ENCODE measurements at places on chromosomes 1 and 21.
A peak's percentile ranks its signal among the peaks of the same experiment; 100 is the strongest.

DNA sequence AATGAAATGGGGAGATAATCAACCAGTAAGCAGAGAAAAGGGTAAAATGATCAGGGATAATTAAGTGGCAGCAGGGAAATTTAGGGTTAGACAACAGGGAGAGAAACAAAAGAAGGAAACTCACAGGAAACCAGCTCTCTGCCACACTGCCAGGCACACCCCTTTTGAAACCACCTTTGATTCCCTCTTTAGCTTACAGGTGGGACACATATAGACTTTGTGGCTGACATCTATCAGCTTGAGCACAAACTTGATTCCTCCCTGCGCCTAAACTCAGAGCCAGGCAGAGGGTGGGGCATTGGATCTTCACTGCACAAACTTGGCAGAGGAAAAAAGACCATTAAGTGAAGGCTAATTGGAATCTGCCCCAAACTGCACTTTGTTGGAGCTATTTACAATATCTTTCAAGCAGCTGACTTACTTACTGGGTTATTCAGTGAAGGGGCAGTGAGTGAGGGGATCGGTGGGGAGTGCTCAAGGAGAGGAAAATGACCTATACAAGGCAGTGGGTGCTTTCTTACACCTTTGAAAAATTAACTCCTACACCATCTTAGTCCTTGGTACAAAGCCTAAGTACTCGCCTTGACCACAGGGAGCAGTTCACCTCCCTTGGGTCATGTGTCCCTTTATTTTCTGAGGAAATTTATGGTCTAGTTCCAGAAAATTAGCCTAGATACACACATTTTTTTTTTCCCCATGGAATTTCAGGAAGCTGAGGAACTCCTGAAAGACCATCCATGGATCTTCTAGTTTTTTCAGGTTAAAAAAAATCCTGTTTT is 60.2 kb downstream of the PBX1 start:
- no peak for DNase-seq

- no peak for DNase-seq
Measured at GRCh38 chr1:91744953-91745639, 140.9 kb downstream of the TGFBR3 start.

- no peak for DNase-seq
Measured at GRCh38 chr1:244337839-244338238, 113.9 kb downstream of the ADSS2 start.

DNA sequence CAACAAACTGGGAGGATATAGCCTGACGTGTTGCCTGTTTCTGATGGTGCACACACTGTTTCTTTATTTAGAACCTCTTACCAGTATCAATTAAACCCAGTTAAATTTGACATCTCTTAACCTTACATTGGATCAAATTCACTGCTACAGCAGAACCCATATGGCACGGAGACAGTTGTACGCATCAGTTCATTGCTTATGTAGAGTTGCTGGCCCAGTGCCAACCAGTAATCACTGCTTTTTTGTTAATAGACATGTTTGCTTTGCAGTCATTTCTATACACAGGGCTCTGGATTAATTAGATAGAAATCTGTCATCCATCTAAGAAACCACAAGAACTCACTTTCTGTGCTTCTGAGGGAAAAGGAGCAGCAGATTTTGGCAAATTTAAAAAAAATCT is 154.0 kb downstream of the RWDD3 start:
- no peak for DNase-seq

- no peak for DNase-seq
Measured at GRCh38 chr1:35932941-35933340, 2.0 kb downstream of the AGO3 start.

DNA sequence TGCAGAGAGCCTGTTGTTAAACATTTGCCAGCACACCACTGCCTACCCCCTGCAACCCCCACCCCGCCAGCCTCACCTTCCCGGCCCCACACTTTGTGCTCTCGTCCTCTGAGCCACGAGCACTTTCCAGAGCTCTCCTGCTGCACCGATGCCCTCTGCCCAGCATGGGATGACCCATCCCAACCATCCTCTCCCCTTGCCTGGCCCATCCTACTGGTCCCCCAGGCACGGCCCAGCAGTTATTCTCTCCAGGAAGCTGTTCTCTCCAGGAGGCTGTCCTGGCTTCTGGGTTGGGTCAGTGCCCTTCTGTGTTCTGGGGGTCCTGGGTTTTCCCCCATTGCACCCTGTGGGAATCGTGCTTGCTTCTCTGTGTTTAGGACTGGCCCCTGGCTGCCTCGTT is 60.1 kb upstream of the ABCG1 start:
- DNase-seq, result no peak

GRCh38 chr1:207393610-207394009 is 60.5 kb upstream of the CR2 start:
- DNase-seq, result peak; percentile 90

GRCh38 chr1:63929106-63929478 is 155.3 kb downstream of the ROR1 start:
- no peak for DNase-seq

DNA sequence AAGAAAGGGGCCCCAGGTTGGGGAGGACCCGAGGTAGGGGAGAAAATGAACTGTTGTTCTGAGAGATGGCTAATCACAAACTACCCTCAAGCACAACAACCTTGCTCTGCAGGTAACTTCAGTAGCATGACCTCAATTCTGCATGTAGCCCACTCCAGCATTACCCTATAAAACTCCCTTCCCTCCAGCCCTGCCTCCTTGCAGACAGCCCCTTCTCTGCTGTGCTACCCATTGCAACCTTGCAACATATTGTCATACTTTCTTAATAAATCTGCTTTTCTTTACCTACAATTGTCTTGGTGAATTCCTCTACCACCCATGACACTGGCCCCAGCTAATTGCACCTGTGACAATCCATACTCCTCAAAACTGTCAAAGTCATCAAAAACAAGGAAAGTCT is 428.9 kb downstream of the MATN1 start:
- DNase-seq, result no peak

DNA sequence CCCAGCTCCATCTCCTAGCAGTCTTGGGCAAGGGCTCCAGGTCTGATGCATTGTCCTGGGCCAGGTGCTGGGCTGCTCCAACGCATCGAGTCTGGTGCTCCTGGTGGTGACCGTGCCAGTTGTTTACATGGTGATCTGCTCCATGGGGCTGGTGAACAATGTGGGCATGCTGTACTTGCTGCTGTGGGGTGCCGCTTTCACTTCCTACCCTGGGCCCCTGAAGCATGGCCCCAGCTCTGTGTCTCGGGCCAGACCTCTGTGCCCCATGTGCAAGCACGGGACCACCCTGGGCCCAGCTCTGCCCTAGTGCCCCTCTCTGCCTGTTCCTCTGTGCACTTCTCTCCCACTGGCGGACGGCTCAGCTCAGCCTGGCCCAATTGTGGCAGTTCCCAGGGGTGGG is 119.4 kb downstream of the MAST2 start:
- DNase-seq, result no peak

GRCh38 chr1:47223174-47223920 is 8.7 kb downstream of the TAL1 start:
- DNase-seq, result no peak

GRCh38 chr1:7346600-7347570 is 424.2 kb upstream of the VAMP3 start:
- no peak for DNase-seq

DNA sequence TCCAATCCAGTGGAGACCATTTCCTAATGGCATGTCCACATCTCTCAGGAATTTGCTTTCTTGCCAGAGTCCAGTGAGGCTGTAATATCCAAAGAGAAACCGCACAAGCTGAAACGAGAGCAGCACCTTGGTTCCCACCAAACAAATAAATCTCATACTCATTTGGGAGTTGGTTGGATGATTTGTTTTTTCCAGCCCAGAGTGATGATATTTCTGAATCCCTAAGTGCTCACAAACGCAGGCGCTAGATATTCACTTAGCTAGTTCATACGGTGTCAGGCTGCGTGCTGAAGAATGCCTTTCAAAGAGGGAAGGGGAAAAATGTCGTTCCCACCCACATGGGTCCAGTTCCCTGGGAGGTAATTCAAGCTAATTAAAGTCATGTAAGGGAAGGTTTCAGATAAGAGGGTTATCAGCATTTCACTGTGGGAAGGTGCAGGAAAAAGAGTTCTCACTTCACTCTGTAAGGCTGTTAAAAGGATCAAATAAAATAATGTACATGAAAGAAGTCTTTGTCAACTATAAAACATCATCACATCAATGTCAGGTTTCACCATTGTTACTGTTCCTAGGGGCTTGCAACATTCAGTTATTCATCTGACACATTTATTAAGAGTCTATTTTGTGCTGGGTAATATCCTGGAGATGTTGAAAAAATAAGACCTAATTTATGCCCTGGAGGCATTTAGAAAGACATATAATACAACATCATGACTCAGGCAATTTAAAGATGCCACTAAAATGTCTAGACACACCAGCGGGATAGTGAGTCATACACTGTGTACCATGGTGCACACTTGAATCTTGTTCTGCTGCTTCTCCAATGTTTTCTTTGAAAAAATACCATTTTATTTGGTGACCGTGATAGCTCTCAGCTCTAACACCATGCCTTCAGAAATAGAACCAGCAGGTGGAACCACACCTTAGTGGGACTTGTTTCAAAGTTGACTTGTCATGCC is 19.3 kb downstream of the DPT start:
- peak; percentile 94 for DNase-seq

DNA sequence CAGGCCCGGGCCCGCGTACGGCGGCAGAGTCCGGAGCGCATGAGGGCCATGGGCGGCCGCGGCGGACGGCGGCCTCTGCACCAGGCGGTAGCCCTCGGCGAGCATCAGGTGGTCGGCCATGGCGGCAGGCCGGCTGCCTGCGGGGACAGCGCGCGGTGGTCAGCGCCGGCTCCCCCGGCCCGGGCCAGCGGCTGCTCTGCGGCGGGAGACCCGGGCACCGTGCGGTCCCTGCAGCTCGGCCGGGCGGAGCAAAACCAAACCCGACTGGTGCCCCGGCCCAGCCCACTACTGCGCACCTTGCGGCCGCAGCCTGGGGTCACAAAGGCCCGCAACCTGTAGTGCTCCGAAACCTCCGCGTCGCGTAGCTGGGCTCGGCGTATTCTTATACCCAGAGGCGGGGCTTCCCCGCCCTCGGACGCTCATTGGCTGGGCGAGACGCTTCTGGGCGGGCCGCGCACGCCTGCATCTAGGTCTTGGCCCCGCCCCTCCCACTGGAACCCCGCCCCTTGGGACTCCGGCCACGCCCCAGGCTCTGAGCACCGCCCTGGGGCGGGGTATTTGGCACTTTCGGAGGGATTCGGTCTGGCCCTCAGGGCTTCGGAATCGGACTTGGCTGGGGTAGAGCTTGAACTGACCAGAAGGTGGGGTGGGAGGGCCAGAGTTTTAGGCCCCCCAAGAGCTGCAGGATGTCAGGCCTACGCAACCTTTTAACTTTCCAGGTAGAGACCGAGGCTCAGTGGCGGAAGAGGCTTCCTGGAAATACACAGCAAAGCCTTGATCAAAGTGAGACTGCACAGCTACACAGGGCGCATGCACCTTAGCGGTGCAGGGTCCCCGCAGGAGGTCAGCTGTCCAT is at the start of gene CITED4:
Gene CITED4 (minus strand): TSS at position 356 of the 856 bp plus-strand sequence. CDS start 236 bp downstream, at position 120.
- no peak for DNase-seq

- DNase-seq, result no peak
Measured at GRCh38 chr1:147721716-147722115, 38.7 kb downstream of the GJA5 start.

DNA sequence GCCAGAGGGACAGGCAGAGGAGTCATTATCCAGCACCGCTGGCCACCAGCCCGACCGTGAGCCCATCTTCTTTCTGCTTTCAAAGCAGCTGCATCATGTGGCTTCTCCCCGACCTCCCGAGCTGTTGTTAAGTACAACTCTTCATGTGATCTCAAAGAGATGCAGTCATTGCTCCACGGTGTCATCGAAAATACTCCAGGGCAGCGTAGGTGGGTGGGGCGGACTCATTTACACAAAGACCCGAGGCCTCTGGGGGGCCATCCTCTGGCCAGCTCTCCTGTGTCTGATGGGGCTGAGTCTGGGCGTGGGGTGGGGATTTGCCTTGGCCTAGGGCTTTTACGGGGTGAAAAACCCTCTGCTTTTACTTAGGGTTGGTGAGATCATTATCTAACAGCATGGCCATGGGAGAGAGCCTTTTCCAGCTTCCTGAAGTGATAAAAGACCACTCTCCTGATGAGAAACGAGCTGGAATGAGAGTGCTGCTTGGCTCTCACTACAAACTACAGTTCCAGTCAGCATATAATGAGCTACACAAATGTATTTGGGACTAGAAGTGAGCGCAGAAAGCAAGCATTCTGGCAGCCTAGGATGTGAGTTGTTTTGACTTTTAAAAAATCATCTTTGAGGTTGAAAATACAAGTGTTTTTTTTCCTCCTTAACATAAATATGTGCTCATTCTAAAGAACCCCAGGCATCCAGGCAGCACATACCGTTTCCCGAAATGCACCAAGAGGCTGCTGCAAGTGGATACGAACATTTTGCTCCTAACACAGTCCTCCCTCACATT is 165.0 kb downstream of the RHOU start:
- no peak for DNase-seq

DNA sequence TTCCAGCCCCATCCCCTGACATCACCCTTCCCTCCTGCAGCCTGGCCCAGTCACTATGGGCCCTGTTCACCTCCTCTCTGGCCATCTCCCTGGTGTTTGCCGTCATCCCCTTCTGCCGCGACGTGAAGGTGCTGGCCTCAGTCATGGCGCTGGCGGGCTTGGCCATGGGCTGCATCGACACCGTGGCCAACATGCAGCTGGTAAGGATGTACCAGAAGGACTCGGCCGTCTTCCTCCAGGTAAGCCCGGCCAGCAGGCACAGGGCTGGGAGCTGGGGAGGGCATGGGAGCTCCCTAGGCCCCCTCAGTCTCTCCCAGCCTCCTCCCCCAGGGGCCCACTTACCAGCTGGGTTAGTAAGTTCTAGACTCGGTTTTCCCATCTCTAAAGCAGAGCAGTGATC is 52.1 kb downstream of the ELK4 start:
- no peak for DNase-seq

DNA sequence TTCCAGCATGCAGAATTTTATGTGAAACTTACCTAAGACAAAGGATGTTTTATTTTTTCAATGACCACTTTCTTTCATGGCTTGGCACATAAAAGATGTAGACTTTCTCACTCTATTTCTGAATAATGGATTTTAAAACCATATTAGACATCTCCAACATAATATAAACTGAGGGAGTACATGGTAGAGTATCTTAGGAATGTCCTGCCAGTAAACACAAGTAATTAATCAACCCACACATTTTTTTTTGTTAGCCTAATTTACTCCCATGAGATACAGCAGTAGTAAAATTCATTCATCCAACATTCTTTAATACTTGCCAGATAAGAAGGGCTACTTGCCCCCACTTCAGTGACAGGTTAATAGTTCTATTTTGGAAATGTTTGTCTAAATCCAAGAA is 235.4 kb upstream of the ADAMTS5 start:
- peak; percentile 39 for DNase-seq

DNA sequence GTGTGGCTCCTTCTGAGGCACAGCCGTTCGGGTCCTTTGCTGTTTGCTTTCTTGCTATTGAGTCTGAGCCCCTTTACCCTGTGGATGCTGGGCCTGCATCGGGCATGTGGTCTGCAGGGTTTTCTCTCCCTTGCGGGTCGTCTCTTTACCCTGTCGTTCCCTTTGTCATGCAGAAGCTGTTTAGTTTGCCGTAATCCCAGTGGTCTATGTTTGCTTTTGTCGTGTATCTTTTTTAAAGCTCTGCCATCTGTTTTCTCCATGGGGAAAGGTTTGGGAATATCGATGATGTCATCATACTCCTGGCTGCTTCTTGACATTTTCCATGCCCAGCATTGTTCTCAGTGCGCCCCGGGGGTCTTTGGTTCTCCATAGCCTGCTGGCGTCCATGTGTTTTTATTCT is 68.2 kb downstream of the AGPAT3 start:
- DNase-seq, result no peak

- DNase-seq, result no peak
Measured at GRCh38 chr1:17903386-17903785, 148.3 kb downstream of the ACTL8 start.

- DNase-seq, result no peak
Measured at GRCh38 chr1:24165500-24165899, 21.6 kb downstream of the IFNLR1 start.

GRCh38 chr1:56535939-56536338 is 43.4 kb downstream of the PLPP3 start:
- DNase-seq, result no peak
